WTC11 (cell line): ENCODE measurements at places on chromosomes 11 and 22. TPM values are rescaled to one million over a fixed set of nuclear protein-coding genes. Genes with fewer than 3 reads are reported as not detected.

GRCh38 chr22:46660604-46661201 lies 40.5 kb downstream of the GRAMD4 start:
- peaks cover 5% of the 10 kb centered on the region for H3K4me1 ChIP-seq
- no peaks in the 10 kb centered on the region for H3K27me3 ChIP-seq
- no peaks in the 10 kb centered on the region for H3K36me3 ChIP-seq
- H3K4me3 ChIP-seq = no peak overlapping the region

KRTAP5-8 gene
- total RNA-seq = not detected in 3 replicates

GRCh38 chr11:62599901-62600300 lies 1.8 kb downstream of the MTA2 start:
- peaks cover 53% of the 10 kb centered on the region for H3K36me3 ChIP-seq
- peak overlapping the region; percentile 91 for H3K4me3 ChIP-seq
- H3K27me3 ChIP-seq = peaks cover 24% of the 10 kb centered on the region
- H3K27ac ChIP-seq = peak overlapping the region; percentile 26
- H3K4me1 ChIP-seq = peaks cover 40% of the 10 kb centered on the region
- no peak for DNase-seq

- H3K27me3 ChIP-seq = no peaks in the 10 kb centered on the region
- DNase-seq = no peak
- no peak overlapping the region for H3K4me3 ChIP-seq
- no peak overlapping the region for H3K27ac ChIP-seq
Measured at GRCh38 chr11:92911478-92911877, 58.0 kb upstream of the MTNR1B start.
